Immature natural killer cell (primary cell): ENCODE measurements at places on chromosomes 2 and 18. TPM values are rescaled to one million over a fixed set of nuclear protein-coding genes. Genes with fewer than 3 reads are reported as not detected.

DNA sequence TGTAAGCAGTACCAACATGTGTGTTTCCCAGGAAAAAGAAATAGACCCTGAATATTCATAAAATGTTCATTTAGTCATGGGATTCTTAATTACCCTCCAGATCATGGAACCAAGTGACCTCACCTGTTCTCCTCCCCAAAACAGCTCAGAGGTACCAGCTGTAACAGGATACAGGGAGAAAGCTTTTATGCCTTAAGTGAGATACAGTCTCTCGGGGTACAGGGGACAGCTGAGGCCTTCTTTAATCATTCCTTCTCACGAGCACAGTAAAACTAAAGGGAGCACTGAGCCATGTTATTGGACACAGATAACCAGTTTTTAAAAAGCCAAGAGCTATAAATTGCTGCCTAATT is 16.6 kb downstream of the EPHA4 start:
- peaks cover 27% of the 10 kb centered on the region for H3K4me1 ChIP-seq
- H3K27me3 ChIP-seq: no peaks in the 10 kb centered on the region
- H3K4me3 ChIP-seq: peak overlapping the region; percentile 19
- DNase-seq: no peak
- H3K36me3 ChIP-seq: peaks cover 8% of the 10 kb centered on the region

DNA sequence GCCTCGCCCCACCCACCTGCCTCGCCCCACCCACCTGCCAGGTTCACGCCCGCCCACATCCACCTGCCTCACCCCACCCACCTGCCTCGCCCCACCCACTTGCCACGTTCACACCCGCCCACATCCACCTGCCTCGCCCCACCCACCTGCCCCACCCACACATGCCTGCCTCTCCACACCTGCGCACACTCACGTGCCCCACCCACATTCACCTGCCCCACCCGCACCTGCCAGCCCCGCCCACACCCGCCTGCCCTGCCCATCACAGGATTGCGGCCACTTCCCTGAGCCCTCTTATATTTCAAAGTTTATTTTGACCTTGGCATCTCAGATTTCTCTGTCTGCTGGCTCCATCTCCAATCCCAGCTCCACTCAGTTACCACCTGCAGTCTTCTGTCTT is 217.5 kb upstream of the SOX11 start:
- no peak overlapping the region for H3K27ac ChIP-seq
- no peak overlapping the region for H3K4me3 ChIP-seq
- no peaks in the 10 kb centered on the region for H3K4me1 ChIP-seq
- no peaks in the 10 kb centered on the region for H3K27me3 ChIP-seq
- no peaks in the 10 kb centered on the region for H3K36me3 ChIP-seq
- DNase-seq: no peak

GRCh38 chr2:68689553-68690537 is 44.8 kb upstream of the ARHGAP25 start:
- H3K4me1 ChIP-seq: peaks cover 1% of the 10 kb centered on the region
- H3K4me3 ChIP-seq: no peak overlapping the region
- H3K27me3 ChIP-seq: no peaks in the 10 kb centered on the region

GRCh38 chr18:53789376-53790247 is 434.9 kb downstream of the MBD2 start:
- H3K4me3 ChIP-seq: no peak overlapping the region
- DNase-seq: no peak
- no peaks in the 10 kb centered on the region for H3K36me3 ChIP-seq
- H3K27ac ChIP-seq: no peak overlapping the region

- peak overlapping the region; percentile 92 for H3K4me3 ChIP-seq
- DNase-seq: no peak
- peak overlapping the region; percentile 85 for H3K27ac ChIP-seq
Observed at GRCh38 chr2:27408601-27409320, 630 bp downstream of the PPM1G start.

DNA sequence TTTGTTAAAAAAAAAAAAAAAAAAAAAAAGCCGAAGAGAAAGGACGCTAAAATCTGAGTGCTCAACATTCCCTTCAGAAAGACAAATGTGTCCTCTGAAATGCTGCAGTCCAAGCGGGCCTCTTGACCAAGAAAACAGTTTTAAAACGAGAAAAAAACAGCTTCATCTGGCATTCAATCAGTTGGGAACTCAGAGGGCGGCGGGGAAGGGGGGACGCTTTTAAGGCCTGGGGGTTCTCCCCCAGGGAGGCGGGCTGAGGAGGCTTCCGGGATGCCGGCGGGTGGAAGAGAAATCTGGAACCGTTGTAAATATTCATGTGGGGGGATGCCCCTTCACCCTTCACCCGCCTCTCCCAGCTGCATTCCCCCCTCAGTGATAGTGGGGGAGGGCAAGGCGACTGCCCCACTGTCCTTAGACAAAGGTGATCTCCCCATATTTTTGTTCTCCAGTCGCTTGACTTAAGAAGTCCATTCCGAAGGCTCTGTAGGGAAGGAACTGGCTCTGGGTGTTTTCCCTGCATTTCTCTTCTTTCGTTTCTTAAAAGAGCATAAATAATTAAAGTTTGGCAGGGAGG is 3.3 kb upstream of the HOXD11 start:
- peaks cover 61% of the 10 kb centered on the region for H3K27me3 ChIP-seq
- H3K27ac ChIP-seq: no peak overlapping the region
- no peak overlapping the region for H3K4me3 ChIP-seq

DNA sequence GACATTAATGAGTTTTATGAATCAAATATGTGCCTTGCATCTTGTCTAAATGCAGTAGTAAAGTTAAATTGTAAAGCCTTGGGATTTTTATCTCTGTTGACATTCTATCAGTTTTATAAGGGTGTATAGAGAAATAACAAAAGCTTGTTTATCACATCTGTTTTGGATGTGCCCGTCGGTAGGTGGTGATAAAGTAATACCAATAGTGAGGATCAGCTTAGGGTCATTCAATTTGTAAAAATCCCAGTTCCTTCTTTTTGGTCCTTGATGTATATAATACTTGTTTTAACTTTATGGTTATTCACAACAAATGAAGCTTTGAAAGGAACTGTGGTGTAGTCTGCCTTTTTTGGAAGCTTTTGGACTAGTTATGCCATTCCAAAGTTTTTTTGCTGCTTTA is 12.6 kb downstream of the UBE2E3 start:
- peaks cover 2% of the 10 kb centered on the region for H3K27me3 ChIP-seq
- H3K4me1 ChIP-seq: peaks cover 61% of the 10 kb centered on the region
- no peak overlapping the region for H3K4me3 ChIP-seq
- H3K36me3 ChIP-seq: no peaks in the 10 kb centered on the region
- H3K27ac ChIP-seq: no peak overlapping the region

- peaks cover 10% of the 10 kb centered on the region for H3K27me3 ChIP-seq
- peak overlapping the region; percentile 92 for H3K4me3 ChIP-seq
- H3K4me1 ChIP-seq: peaks cover 71% of the 10 kb centered on the region
- peaks cover 11% of the 10 kb centered on the region for H3K36me3 ChIP-seq
Observed at GRCh38 chr18:48829443-48830149, 121.2 kb downstream of the SMAD7 start.

DNA sequence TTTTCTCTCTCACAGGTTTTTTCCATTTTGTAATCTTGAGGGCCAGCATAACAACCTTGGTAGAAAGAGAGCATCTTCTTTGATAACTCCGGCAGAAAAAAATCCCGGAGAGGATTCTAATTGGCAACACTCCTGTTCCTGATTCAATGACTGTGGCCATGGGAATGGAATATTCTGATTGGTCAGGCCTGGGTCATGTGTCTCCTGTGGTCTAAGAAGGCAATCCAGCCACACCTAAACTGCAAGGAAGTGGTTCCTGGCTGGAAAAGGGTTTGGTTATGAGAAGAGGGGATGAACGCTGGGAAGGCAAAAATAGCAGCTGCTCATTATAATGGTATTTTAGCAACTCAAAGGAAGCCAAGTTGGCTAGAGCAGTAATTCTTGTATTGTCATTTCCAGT is 24.8 kb upstream of the ZNF638 start:
- H3K27me3 ChIP-seq: no peaks in the 10 kb centered on the region
- H3K4me1 ChIP-seq: no peaks in the 10 kb centered on the region
- no peak overlapping the region for H3K27ac ChIP-seq
- H3K4me3 ChIP-seq: no peak overlapping the region

DNA sequence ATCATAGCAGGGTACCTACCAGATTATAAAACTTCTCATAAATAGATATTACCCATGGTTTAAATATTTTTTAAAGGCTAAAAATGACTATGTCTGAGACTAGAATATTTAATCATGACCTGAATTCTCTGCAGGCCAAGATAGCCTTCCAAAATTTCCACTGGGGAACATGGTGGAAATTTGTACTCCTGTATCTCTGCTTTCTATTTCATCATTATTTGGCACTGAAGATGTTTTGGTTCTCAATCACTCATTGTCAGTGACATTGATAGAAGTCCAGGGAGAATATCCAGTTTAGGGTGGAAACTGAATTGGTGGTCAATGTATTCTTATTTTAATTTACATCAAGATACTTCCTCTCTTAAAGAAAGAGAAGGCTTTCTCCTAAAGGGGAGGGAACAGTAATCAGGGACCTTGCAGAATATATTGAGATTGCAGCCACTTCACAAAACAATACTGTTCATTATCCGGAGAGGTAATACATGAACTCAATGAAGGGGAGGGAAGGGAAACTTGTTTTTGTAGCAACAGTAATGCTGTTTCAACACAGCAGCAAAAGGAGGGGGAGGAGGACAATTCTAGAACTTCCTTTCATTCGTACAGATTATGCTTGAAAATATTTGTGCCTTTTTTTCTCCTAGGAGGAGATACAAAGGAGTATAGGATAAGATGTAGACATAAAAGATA is 34.1 kb downstream of the EEF1B2 start:
- H3K4me3 ChIP-seq: no peak overlapping the region
- no peaks in the 10 kb centered on the region for H3K4me1 ChIP-seq
- no peaks in the 10 kb centered on the region for H3K36me3 ChIP-seq
- no peak for DNase-seq

DNA sequence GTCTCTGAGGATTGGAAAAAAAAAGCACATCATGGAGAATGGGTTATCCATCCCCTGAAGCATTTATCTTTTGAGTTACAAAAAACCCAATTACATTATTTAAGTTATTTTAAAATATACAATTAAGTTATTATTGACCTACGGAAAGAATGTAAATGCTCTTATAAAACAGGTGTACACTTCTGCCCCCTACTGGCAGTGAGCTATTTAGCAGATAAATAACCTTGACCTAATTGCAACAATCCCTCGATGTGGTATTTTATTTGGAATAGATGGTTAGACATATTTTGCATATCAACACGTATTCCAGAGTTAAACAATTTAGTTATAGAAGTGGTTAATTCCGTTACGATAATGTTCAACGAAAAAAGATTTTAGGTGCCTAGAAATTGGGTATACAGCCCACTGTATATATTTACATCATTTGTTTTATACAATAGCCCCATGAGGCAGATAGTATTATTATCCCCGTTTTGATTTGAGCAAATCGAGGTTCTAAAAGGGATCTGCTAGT is 9.1 kb upstream of the DAW1 start:
- no peak for DNase-seq
- H3K4me3 ChIP-seq: no peak overlapping the region
- no peaks in the 10 kb centered on the region for H3K4me1 ChIP-seq

The CREG2 gene
- not detected for polyA plus RNA-seq

DNA sequence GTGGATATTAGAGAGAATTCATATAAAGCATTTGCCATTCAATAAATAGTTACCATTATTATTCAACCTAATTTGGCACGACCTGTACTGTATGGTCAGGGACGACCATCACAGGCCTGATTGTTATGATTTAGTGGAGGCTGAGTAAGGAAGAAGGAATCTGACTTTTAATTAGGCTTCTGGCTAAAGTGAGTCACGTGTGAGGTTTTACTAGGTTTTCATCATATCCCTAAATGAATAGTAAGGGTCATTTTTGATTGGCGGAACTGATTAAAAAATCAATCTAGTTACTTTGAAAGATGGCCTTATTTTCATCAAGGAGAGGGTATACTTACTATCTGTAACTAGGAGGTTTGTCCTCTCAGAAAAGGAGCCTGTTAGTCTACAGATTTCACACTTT is 143.4 kb downstream of the ADCYAP1 start:
- H3K36me3 ChIP-seq: no peaks in the 10 kb centered on the region
- H3K4me1 ChIP-seq: no peaks in the 10 kb centered on the region
- H3K27me3 ChIP-seq: peaks cover 2% of the 10 kb centered on the region
- H3K4me3 ChIP-seq: no peak overlapping the region

- H3K4me1 ChIP-seq: no peaks in the 10 kb centered on the region
- no peak overlapping the region for H3K27ac ChIP-seq
- H3K4me3 ChIP-seq: no peak overlapping the region
- H3K27me3 ChIP-seq: no peaks in the 10 kb centered on the region
- no peak for DNase-seq
- H3K36me3 ChIP-seq: no peaks in the 10 kb centered on the region
Observed at GRCh38 chr2:157046396-157046795, 211.1 kb upstream of the GALNT5 start.

DNA sequence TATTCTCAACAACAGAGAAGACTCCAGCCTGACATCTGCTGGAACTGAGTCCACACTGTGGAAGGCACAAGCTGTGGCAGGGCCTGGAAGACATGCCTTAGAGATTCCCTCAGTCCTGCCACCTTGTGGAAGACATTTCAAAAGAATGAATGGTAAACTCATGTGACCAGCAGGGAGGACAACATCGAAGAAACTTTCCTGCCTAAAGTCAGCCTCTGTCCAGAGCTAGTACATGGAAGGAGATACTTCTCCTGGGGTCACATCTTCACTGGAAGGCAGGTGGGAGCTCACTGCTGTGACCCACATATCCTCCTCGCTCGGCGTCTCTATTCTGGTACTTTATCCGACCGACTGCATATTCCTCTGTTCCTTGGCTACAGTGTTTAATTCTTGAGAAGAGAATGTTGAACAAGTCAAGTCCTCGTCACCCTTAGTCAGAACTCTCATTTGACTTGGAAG is 59.5 kb downstream of the PUM2 start:
- peaks cover 6% of the 10 kb centered on the region for H3K36me3 ChIP-seq
- no peak overlapping the region for H3K27ac ChIP-seq
- peaks cover 21% of the 10 kb centered on the region for H3K4me1 ChIP-seq
- no peak overlapping the region for H3K4me3 ChIP-seq
- no peak for DNase-seq

- H3K4me3 ChIP-seq: no peak overlapping the region
- no peak for DNase-seq
- H3K36me3 ChIP-seq: no peaks in the 10 kb centered on the region
- H3K4me1 ChIP-seq: no peaks in the 10 kb centered on the region
- no peak overlapping the region for H3K27ac ChIP-seq
- H3K27me3 ChIP-seq: peaks cover 6% of the 10 kb centered on the region
Observed at GRCh38 chr18:77762014-77762413, 512.4 kb downstream of the GALR1 start.

GRCh38 chr18:22731398-22731797 is 201.7 kb upstream of the RBBP8 start:
- H3K27me3 ChIP-seq: no peaks in the 10 kb centered on the region
- DNase-seq: no peak
- no peak overlapping the region for H3K4me3 ChIP-seq
- H3K27ac ChIP-seq: no peak overlapping the region

GRCh38 chr2:85865539-85866164 is 23.1 kb downstream of the ST3GAL5 start:
- H3K4me3 ChIP-seq: no peak overlapping the region
- peaks cover 2% of the 10 kb centered on the region for H3K27me3 ChIP-seq
- H3K27ac ChIP-seq: peak overlapping the region; percentile 81
- no peak for DNase-seq
- H3K4me1 ChIP-seq: peaks cover 63% of the 10 kb centered on the region

The PROKR1 gene
- polyA plus RNA-seq: not detected
